Stimulated activated CD8-positive, alpha-beta memory T cell treated with anti-CD3 and anti-CD28 coated beads, Interleukin-4, amount 100 ng/mL, for 1 hour (primary cell): ENCODE measurements at places on chromosomes 7 and 10.

- DNase-seq: no peak
Measured at GRCh38 chr7:25989140-25989705, 162.8 kb upstream of the NFE2L3 start.

- no peak for DNase-seq
Measured at GRCh38 chr10:106132956-106133355, 1031.5 kb downstream of the SORCS1 start.

DNA sequence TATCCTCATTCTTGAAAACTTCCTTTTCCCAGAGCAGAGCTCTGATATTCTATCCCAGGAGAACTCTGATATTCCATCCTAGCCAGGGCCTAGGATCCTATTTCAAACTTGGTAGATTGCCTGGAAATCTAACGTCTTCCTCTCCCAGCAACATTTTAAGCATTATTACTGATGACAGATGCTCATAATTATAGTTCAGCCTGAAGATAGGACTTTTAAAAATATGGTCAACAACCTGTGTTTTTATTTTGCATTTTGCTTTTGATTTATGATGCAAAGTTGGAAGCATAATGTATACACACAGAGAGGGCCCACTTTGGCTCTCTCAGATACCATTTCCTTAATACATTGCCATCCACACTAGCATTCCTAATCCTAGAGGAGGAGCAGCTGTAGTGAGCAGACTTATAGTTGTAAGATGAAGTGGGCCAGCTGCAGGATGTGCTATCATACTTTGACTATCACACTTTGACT is 457.4 kb upstream of the TPK1 start:
- no peak for DNase-seq

DNA sequence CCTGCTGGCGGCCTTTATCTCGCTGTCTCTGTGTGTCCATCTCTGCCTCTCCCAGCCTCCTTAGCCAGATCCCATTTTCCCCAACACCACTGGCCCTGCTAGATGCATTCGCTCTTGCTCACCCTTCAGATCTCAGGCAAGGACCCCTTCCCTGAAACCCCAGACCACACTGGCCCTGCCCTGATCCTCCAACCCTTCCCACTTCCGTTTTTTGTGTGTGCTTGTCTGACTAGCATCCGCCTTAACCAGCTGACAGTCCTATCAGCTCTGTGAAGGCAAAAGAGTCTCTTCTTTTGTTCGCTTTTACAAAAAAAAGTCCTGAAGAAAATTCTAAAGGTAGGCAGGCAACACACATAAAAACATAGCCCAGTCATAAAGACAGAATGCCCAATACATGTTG is 28.7 kb downstream of the CHST15 start:
- DNase-seq: no peak

DNA sequence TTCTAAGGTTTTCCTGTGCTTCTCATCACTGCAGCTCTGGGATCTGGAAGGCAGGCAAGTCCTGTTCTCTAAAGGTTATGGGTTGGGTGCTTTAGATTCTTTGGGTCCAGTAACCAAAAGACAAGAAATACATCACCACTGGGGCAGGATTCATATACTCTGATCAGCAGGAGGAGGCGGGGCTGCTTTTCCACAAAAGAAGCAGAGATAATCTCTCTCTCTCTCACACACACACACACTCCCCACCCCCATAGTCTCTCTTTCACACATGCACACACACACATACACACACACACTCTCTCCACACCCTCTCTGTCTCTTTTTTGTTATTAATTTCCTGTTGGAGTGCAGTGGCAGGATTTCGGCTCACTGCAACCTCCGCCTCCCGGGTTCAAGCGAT is 13.0 kb upstream of the ACBD5 start:
- no peak for DNase-seq

DNA sequence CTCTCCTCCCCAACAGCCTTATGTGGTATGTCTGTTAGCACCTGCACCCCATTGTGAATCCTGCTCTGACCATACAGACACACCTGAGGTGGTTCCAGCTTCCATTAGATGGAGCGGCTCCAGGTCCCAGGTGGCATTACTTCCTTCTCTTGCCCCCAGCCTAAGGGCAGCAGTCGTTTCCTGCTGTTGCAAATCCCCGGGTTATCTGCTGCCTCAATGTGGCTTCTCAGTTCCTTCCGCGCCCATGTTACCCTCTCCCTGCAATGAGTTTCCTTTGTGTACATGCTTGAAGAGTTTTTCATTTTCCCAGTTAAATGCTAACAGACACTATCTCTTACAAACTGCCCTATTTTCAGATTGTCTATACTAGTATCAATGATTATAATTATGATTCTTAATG is 62.8 kb upstream of the PRKCQ start:
- no peak for DNase-seq

GRCh38 chr7:129746857-129747529 is 135.5 kb downstream of the NRF1 start:
- no peak for DNase-seq

DNA sequence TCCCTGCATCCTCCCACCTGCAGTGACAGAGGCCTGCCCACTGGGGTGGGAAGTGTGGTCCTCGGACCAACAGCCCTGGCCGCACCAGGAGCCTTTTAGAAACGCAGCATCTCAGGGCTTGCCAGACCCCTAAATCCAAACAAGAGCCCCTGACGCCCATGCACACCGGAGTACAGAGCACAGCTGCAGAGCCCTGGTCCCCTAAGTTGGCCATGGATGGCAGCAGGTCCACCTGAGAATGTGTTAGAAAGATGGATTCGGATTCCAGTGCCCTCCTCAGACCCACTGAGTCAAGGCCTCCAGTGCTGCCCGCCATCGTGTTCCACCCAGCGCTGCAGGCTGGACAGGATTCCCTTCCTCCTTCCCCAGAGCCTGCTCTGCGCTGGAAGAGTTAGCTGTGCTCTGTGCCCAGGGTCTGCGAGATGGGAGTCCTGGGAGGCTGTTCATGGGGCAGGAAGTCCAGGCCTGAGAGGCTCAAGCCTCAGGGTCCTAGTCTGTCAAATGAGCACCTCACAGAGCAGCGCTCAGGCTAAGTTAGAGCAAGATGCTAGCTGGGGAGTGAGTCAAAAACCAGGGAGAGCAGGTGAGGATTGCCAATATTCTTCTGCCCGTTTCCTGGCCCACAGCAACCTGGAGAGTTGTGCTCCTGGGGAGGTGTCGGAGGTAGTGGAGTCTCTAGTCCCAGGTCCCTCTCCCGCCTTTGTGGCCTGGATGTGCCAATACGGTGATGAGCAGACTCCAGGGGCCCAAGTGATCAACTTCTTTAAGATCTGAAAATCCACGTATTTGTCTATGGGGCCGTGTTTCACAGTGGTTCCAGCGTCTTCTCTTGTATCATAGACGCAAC is 95.9 kb upstream of the GPR26 start:
- DNase-seq: no peak

- DNase-seq: no peak
Measured at GRCh38 chr7:81884817-81885216, 115.0 kb upstream of the HGF start.

DNA sequence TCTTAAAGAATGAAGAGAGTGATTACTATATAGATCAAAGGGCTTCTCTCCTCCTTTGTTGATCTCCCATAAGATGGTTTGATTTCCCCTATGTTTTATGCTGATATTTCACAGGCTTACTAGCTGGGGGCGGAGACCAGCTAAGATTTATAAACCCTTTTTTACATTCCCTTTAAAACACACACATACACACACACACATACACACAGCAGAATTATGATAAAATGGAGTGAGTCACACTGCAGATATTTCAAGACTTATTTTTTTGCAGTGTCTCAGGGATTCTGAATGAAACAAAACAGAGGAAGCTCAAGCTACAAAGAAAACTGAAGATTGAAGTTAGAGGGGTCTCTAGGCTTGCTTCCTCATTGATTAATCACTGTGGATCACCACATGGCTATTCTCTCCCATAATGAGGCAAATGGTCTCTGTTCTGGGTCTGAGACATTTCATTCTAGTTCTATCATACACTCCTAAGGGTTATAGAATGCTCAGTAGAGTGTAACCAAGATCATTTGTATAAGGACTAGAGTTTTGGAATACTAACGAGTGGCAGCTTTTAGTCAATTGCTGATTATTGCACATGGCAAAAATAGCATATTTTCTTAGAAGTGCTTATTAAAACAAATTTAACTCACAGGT is 18.6 kb downstream of the INA start:
- no peak for DNase-seq

- DNase-seq: no peak
Measured at GRCh38 chr7:97008275-97008917, 3.0 kb downstream of the DLX6 start.

DNA sequence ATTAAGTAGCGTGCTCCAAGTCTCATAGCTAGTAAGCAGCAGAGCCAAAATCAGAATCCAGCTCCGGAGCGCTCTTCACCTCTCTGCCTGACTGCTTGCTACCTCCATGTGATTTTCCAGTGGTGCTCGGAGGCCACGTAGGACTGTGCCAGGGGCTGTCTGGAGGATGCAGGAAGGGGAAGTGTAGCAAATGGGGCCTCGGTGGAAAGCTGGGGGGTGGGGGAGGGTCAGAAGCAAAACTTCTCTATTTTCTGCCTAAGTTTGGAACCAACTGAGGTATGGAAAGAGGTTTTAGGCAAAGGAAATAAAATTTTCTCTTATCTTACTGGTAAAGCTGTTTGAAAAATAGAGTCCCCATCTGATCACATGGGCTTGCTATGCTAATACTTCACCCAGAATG is 108.7 kb downstream of the TBXAS1 start:
- DNase-seq: no peak

DNA sequence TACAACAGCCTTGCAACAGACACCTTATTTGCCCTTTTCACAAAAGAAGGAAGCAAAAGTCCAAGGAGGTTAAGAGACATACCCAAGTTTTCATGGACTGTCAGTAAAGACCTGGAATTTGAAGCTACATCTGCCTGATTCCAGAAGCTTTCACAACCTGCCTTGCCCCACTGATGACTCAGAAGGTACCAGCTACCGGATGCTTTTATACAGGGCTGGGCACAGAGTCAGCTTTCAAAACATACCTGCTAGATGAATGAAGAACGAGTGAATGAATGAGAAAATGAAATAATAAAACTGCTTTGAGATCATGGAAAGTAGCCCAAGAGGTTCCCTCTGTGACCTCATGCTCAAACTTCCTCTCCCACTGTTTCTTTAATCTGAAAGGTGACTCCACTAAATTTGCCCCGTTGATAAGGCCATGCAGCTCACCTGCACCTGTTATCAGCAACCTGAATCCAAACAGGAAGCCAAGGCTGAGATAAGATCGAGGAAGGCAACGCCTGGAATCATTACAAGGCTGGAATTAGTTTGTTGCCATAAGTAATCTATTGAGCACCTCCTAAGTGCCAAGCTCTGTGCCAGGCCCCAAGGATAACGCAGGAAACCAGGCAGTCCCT is 151.5 kb downstream of the WDR11 start:
- no peak for DNase-seq

DNA sequence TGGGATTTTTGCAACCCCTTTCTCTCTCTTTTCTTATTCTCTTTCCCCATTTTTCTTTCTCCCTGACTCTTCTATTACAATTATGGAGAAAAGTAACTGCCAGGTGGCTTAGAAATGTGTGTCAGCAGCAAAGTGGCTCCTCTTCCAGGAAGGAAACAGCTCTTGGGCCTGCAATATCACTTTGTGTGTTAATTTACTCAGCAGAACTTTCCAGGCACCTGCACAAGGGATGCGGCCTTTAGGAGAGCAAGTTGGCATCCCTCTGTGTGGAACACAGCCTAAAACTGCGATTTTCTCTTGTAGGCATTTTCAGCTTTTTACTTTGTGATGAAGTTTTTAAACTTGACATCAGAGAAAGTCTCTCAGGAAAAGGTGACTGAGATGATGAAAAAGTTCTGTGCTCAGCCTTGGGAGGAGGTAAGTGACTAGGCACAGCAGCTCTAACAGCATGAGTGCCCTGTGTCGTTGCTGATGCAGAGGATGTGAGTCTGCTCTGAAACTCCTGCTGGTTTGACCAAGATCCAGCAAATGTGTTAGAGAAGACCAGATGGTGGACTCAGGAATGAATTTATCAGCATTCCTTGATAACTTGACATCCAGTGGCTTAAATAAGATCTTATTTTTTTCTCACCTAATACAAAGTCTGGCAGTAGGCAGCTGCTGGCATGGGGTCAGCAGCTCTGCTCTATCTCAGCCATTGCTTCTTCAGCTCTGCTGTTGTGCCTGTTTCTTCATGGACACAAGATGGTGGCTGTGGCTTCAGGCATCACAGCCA is 47.4 kb upstream of the CC2D2B start:
- no peak for DNase-seq

DNA sequence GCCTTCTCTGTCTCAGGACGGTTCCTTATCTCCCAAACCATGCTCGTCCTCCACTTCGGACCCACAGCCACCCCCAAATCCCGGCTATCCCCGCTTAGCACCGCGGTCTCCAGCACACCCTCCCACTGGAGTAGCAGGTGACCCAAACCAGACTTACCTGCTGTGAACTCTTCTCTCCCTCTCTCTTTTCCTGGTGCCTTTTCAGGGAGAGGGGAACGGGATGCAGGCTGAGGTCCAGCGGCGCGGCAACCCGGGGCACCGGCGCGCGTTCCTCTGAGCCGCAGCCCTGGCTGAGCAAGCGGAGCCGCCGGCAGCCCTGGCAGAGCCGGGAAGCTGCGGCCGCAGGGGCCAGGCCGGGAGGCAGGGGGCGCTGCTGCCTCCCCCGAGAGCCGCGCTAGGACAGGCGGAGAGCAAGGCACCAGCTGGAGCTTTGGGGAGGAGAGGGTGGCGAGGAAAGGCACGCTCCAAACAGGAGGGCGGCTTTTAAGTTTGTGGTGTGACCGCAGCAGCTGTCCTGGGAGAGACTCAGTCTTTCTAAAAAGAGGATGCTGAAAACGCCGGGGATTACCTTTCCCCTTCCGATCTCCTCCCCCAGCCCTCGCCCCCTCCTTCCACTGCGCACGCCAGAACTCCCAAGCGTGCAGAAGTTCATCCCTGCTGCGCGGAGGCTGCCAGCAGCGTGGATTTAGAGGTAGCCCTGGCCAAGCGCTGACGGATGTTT is at the start of gene SEMA3D:
SEMA3D (minus strand) TSS at position 536 of the 721 bp plus-strand sequence. CDS start 65,165 bp downstream, outside the sequence.
- DNase-seq: no peak

- no peak for DNase-seq
Measured at GRCh38 chr7:127865466-127865865, 165.8 kb downstream of the LRRC4 start.

- no peak for DNase-seq
Measured at GRCh38 chr10:124542336-124542735, 80.7 kb downstream of the LHPP start.

DNA sequence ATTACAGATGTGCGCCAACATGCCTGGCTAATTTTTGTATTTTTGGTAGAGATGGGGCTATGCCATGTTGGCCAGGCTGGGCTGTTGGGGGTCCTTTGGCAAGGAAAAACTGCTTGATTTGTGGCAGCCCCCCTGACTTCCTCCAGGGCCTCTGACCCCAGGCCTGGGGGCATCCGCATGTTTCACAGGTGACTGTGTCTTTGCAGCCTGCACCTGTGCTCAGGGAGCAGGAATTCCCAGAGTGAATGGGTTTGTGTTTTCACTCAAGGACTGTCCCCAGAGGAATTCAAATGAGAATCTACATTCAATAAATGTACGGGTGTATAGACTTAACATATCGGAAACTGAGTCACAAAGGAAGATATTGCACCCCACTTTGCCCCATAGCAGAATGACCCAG is 11.6 kb upstream of the CLIP2 start:
- DNase-seq: no peak

- DNase-seq: peak; percentile 96
Measured at GRCh38 chr7:97117372-97118188, at the start of gene SDHAF3. TSS of gene SDHAF3 (plus strand) at chr7:97117698. CDS start at chr7:97117724, 26 bp downstream.

- DNase-seq: no peak
Measured at GRCh38 chr7:133571076-133571475, 318.2 kb downstream of the EXOC4 start.
